Gastrocnemius medialis (tissue), 4 donors: ENCODE measurements at places on chromosomes 7 and 10. TPM values are rescaled to one million over a fixed set of nuclear protein-coding genes. Genes with fewer than 3 reads are reported as not detected.

Gene FAM131B
- 1.2 TPM for total RNA-seq

Gene CALD1
- total RNA-seq: 43.2 TPM

Gene CALML3
- total RNA-seq: not detected

- DNase-seq: no peak
These were observed 141.4 kb downstream of the ICA1 start for GRCh38 chr7:8120390-8121058.

Gene TMEM229A
- total RNA-seq: not detected

Gene SKIDA1
- total RNA-seq: not detected

Gene PTPN20
- total RNA-seq: 0.84 TPM

Gene TMEM196
- not detected for total RNA-seq

DNA sequence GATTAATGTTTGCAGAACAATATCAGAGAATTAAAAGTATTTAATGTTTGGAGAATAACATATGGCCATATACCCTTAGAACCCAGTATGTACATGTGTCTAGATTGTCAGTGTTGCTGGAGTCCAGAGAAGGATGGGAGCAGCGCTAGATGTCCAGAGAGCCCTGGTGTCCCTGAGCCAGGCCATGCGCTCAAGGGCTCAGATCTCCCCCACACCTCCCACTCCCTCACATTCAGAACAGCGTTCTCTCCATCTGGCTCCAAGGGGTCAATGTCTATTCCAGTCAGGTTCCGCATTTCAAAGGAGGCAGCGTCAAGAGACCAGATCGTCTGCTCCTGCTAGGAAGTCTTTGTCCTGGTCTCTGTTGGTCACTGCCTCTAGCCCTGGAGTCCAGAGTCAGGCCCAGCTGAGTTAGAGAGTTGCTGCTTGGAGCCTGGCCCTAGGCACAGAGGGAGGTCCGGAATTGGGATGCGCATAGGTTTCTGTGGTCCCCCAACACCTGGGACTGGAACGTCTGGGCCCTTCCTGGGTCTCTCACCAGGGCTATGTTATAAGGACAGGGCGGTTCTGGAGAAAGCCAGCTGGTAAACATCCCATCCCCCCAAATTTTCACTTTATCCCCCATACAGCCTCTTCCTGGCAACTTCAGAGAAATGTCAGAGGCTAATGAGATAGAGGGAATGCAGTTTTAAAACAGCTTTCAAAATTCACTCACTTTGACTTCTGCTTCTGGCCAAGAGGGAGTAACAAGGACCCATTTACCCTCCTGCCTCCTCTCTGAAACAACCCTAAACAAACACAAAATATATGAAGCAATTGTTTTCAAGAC is 6.5 kb upstream of the WDR86 start:
- DNase-seq: no peak

Gene HMX3
- total RNA-seq: not detected

GRCh38 chr7:128271471-128271941 is 30.4 kb downstream of the LEP start:
- no peak for DNase-seq

GRCh38 chr7:73342645-73343044 is 14.7 kb downstream of the FKBP6 start:
- no peak for DNase-seq

Gene GPR15LG
- not detected for total RNA-seq

GRCh38 chr10:132457328-132458070 is 60.5 kb downstream of the PWWP2B start:
- DNase-seq: no peak

DNA sequence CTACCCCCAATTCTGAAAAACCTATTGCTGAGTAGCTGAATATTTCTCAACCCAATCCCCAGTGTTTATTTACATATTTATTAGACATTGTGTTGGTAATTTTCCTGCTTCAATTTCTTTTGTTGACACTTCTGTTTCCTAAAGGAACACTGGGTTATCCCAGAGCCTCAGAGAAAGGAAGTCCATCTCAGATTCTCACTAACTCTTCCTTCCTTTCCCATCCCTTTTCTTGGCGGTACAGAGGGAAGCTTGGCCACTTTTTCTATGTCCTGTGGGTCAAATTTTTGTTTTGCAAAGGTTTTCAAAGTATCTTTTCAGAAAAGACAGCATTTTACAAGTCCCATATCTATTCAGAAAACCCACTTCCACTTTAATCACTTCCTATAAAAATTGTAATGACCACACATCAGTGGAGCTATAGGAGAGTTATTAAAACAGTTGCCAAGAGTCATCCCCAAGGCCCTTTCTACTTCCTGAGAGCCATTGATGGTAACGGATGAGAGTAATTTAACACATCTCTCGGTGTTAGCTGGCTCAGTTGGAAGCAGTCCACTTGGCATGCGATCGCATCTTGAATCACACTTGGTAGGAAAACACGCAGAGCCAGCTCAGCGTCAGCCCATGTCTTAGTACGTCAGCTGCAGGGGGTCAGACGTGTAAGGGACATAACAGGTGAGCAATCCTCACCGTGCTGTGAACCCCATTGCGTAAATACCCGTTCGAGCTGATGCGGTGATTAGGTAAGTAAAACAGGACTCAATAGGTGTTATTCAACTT is 231.1 kb upstream of the ADARB2 start:
- DNase-seq: no peak

DNA sequence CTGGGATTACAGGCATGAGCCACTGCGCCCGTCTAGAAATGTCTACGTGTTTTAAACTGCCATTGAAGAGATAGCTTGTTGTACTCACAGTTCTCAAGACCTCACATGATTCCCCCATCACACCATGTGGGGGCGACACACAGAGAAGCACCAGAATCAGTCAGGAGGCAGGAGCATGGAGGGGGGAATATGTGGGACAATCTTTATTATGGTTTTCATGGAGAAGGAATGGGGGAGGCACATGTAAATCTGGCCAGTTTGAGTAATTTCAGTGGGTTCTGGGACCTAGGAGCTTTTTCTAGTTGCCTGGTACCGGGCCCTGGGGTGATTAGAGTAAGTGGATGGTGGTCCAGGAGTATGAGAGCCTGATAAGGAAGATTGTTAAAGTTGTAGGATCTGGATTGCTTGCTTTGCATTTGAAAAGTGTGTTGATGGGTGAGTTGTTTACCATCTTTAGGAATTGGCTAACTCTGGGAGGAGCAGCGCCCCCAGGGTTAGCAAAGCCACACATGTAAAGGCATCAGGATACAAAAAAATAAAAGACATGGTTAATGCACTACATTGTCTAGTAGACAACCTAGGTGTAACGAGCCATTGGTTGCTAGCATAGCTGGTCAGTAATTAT is 85.4 kb upstream of the SLC13A1 start:
- no peak for DNase-seq

- no peak for DNase-seq
These were observed 190.8 kb downstream of the POU6F2 start for GRCh38 chr7:39168403-39169098.

DNA sequence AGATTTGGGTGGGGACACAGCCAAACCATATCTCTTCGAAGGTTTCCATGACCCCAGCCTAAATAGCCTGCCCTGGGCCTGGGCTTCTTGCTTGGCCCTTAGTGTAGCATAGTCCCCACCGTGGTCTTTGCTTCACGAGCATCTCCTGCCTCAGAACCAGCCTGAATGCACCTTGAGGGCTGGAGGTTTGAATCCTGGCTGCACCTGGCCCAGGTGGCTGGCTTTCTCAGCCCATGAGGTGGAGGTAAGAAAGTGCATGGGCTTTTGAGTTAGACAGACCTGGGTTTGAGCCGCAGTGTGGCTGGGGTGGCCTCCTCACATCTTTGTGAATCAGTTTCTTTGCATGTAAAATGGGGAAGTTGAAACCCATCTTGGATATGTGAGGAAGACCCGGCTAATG is 24.2 kb upstream of the PCBD1 start:
- DNase-seq: no peak

DNA sequence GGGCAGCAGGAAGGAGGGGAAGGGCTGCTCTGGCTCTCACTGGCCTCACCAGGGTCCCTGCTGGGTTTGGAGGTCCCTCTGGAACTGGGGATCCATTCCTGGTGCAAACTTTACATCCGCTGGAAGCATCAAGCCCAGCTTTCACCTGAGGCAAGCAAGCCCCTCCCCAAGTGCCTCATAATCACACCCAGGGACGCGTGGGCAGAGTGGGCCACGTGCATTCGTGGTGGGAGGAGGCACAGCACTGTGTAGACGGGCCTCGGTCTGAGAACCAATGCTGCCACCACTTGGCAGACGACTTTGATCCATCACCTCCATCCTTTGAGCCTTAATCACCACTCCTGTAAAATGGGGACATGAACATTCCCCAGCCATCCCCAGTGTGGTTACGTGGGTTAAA is 74.1 kb downstream of the VWA2 start:
- no peak for DNase-seq

- DNase-seq: no peak
These were observed 14.9 kb upstream of the SLIT1 start for GRCh38 chr10:97200616-97201015.
